ENCODE measurements at places on chromosomes 5 and 9.
A peak's percentile ranks its signal among the peaks of the same experiment; 100 is the strongest.

DNA sequence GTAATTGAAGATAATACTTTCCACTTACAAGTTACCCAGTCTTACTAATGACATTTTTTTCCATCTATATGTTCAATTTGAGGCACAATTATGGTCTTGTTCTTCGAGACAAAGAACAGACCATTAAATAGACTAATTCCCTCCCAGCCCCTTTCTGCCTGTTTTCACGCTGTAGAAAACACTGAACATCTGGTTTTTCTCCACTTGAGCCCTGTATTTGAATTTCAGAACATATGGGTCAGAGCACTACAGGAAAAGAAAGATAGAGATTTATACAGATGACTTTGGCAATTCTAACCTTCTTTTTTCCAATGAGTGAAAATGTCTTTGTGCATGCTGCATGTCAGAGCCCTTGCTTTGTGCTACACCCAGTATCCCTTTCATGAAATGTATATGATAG is 506.9 kb downstream of the LRRC70 start:
- DNase-seq: no peak

DNA sequence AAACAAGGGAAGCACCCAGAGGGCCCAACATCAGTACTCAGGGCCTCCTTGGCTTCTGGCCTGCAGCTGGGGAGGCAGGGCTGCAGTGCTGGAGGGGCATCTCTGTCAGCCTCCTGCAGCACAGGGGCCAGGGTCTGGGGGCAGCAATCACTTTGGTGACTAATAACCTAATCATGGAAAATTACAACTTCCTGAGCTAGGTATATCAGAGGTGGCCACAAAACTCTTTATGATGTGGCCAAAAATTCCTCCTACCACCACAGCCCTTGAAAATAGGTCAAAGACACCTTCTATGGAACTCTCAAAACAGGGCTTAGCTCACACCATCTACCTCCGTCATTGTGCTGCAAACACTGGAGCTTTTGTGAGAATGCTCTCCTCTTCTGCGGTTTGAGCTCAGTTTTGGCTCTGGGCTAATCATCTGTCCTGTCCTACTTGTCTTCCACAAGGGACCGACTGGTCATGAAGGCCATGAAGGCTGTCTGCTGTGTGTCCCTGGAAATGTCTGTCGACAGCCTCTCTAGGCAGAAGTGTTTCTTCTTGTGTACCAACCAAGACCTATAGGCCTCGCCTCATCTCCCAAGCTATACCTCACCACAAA is 28.6 kb downstream of the CSF2 start:
- no peak for DNase-seq

GRCh38 chr5:167995844-167996425 is 295.5 kb upstream of the WWC1 start:
- DNase-seq: no peak

- DNase-seq: no peak
Measured at GRCh38 chr9:114909661-114910060, 20.7 kb downstream of the TNFSF8 start.

GRCh38 chr5:50476549-50476948 is 35.5 kb upstream of the EMB start:
- DNase-seq: no peak

DNA sequence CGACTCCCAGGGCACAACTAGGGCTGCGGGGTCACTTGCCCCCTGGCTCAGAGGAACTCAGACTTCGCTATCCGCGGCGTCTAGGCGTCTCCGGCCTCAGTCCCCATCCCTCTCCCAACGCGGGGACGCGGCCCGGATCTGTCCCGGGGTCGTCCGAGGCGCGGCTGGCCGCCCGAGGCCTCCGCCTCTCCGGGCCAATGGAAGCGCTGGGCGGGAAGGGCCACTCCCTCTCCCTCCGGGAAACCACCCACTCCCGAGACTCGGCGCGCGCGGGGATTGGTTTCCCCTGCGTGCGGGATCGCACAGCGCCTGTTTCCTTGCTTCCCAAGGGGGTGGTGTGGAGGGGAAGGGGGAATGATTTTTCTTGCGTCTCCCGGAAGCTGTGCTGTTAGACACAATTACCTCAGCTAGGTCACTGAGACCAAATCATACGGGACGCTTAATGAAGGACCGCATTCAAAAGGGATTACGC is 38.3 kb downstream of the NR2F1 start:
- peak; percentile 94 for DNase-seq

GRCh38 chr9:615756-616155 is 225.7 kb upstream of the DMRT1 start:
- DNase-seq: no peak

- DNase-seq: no peak
Measured at GRCh38 chr5:116651653-116652052, 77.0 kb upstream of the SEMA6A start.

DNA sequence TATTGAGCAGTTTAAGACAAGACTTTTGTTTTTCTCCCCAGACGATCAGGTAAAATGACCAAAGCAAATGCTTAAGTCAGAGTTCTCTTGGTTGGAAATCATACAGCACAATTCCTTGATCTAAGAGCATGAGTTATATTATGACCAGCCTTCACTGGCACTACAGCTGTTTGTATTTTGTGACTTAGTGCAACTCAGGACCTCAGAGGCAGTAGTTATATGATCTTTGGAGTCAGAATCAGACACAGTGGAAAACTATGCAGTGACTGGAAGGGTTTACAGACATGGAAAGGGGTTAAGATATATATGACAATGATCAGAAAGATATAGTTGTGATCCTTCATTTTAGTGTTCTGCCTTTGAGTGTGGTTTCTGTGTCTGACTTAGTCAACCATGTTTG is 24.3 kb downstream of the RAD23B start:
- DNase-seq: no peak

DNA sequence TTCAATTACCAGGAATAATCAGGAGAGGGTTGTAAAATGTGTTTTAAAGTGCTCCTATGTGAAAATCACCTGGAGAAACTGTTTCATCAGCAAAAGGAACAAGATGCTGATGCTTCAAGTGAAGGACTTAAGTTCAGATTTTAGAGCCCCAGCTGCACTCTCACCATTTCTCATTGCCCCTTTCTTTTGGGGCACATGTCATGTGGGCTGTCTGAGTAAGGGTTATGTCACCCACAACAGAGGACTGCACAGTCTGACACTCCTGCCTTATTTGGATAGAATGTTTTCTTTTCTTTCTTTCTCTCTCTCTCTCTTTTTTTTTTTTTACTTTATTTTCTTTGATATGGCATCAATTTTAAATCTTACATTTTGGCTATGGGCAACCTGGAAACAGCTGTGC is 204.1 kb upstream of the EFNA5 start:
- no peak for DNase-seq

DNA sequence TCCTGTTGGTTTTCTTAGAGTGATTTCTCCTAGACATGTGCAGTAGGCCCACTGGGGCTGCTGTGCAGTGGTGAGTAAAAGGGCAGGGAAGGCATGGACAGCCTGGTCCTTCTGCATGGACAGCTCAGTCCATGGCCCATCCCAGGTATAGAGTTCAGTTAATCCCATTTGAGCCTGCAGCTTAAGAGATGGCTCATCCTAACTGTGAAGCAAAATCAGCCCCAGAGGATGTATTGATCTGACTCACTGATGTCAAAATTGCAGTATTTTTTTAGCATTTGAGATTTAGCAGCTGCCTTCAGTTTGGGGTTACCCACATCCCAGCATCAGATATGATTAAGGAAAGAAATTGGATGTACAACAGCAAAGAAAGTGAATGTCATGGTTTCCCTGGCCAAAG is 93.4 kb downstream of the PDE6A start:
- DNase-seq: no peak

GRCh38 chr9:95629585-95629984 is 112.8 kb upstream of the PTCH1 start:
- DNase-seq: no peak

- DNase-seq: no peak
Measured at GRCh38 chr5:13350767-13351166, 593.7 kb downstream of the DNAH5 start.

DNA sequence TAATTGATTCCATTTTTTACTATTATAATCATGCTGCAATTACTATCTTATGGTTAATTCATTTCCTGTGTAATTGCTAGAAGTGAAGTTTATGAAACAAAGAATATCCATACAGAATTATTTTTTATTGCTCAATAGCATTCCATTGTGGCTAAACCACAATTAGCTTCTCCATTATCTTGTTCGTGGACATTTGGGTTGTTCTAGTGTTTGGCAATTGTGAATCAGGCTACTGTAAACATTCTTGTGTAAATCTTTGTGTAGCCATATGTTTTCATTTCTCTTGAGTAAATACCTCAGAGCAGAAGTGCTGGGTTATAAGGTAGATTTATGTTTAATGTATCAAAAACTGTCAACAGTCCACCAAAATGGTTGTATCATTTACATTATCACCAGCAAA is 341.1 kb downstream of the MAT2B start:
- no peak for DNase-seq

DNA sequence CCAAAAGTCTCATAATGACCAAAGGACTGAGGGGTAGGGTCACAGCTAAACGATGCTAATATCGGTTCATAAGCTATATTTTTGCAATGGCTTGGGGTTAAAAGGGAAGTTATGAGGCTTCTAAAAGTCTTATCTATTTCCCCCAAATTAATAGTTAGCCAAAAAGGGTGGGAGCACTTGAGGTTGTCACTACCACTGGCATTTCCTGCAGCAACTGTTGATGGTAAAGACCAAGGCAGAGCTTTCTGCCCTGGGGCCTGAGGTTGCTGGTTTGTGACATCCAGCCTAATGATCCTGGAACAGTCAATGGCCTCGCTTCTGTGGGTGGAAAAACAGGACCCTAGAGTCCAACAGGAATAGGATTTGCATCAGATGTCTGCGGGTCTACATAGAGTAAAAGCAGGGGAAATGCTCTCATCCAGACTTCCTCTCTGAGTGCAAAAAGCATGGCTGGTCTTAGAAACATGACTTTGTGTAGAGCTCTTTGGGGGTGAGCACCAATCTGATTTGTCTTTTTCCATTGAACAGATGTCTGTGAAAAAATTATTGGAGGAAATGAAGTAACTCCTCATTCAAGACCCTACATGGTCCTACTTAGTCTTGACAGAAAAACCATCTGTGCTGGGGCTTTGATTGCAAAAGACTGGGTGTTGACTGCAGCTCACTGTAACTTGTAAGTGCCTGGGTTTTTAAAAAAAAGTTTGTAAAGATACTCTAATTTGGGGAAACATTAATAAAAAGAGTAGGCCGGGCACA is 2.7 kb downstream of the GZMA start:
- DNase-seq: no peak

- no peak for DNase-seq
Measured at GRCh38 chr9:77833561-77834429, 185.7 kb upstream of the GNA14 start.

DNA sequence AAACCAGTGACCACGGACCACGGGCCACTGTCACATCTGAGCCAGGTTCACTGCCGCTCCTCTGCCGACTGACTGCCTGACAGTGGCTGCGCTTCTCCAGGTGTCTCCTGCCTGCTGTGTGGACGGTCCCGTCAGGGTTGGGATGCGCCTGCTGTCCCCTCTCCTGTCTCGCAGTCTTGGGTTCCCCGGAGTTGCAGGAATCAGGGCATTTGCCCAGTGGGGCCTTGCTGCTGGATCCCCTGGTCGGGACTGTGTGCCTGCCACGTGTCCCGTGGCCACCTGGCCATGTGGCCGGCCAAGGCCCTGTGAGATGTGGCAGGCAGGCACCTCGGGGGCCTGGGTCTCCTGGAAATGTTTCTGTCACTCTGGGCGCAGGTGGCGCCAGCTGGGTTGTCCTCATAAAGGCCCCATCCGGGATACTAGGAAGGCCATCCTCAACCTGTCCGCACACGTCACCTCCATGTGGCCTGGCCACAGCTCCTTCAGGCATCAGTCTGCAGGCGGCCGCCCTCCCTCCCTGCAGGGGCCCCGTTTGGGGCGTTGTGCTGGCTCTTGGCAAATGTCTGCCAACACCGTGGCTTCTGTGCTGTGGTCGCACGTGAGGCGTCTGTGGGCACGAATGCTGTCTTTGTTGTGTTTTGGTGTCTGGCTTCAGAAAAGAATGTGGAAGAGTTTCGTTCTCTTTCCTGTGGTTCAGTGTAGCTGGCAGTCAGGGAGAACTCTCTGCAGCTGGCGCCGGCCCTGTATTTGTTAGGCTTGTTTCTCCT is 6.4 kb upstream of the TOR4A start:
- DNase-seq: no peak

- DNase-seq: no peak
Measured at GRCh38 chr5:102924963-102925362, 169.9 kb downstream of the PAM start.

DNA sequence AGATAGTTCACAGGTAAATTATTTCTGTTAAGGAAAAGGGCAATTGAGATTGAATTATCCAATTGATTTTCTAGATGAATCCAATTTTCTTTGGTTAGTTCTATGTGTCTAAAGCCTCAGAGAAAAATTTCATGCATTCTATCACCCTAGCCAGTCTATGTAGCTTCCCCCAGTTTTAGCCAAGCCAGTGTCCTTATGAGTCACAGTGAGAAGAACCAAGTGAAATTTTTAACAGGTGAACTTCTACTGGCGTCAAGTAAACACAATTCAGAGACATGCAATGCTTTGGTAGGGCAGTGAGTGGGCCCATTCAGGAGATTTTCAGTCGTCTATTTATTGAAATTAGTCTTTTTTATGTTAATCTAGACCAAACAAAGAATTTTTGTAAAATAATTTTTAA is 1077.4 kb upstream of the ARRDC3 start:
- DNase-seq: no peak

GRCh38 chr5:84437673-84438315 is 53.1 kb upstream of the EDIL3 start:
- DNase-seq: no peak

GRCh38 chr5:90201923-90202322 is 207.6 kb downstream of the CETN3 start:
- no peak for DNase-seq

Data from cerebellar cortex (tissue), 1 donor.